ENCODE measurements at places on chromosomes 7 and 10. TPM values are rescaled to one million over a fixed set of nuclear protein-coding genes. Genes with fewer than 3 reads are reported as not detected.
A peak's percentile ranks its signal among the peaks of the same experiment; 100 is the strongest.

GRCh38 chr7:101936611-101937231 lies 119.3 kb downstream of the CUX1 start:
- no peak for DNase-seq

KCNMA1 gene
- 117 TPM for total RNA-seq

HOXA11 gene
- total RNA-seq: 1.1 TPM

- DNase-seq: peak; percentile 86
Observed at GRCh38 chr7:6256677-6257535, 15.5 kb downstream of the CYTH3 start.

SPDYE1 gene
- not detected for total RNA-seq

DNA sequence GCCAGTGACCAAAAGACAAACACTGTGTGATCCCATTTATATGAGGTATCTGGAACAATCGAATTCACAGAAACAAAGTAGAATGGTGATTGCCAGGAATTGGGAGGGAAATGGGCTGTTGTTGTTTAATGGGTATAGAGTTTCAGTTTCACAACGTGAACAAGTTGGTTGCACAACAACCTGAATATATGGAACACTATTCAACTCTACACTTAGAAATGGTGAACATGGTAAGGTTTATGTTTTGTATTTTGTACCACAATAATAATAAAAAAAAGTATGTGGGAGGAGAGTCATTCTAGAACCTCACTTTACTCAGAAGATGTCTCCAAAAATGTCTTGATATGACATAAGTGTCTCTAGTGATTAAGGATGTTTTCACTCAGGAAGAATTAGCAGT lies 85.2 kb upstream of the SGCE start:
- no peak for DNase-seq

DNA sequence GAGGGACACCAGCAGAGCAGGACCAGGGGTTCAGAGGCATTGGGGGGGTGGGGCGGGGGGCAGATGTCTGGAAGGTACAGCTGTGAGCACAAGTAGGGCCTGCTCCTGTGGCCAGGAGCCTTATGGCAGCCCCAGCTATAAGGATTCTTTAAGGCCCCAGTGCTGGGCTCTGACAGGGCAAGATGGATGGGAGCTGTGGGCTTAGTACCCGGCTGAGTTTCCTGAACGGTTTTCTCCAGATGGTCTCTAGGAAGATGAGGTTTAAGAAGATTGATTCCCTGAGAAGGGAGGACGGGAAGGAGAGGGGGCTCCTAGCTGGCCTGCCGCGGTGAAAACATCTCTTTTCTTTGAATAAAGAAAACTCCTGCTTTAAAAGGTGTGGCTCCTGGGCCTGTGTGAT lies 30.1 kb upstream of the COMTD1 start:
- no peak for DNase-seq

Data from posterior vena cava (tissue), 2 donors.